ENCODE measurements at places on chromosomes 2 and 18.

GRCh38 chr2:72859831-72860262 is 27.4 kb upstream of the SPR start:
- DNase-seq, result peak; percentile 25

- DNase-seq, result no peak
Observed at GRCh38 chr18:47415881-47416280, 164.4 kb upstream of the SKOR2 start.

- DNase-seq, result no peak
Observed at GRCh38 chr18:55339990-55340389, 248.0 kb downstream of the TCF4 start.

DNA sequence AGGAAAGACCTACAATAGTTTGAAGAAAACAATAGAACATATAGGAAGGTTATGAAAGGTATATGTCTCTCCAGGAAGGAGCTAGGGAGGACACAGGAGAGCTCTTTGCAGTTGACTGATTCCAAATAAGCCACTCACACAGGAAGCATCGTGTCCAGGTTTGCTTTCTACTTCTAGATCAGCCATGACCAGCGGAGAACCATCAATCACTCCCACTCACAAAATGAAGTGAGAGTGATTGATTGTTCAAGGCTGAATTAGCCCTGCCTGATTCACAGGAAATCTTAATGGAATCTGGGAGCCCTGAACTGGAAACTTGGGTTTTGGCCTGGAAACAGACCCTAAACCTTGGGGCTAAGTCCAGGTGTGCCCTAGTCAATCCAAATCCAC is 1292.2 kb upstream of the ZEB2 start:
- no peak for DNase-seq

- DNase-seq, result no peak
Observed at GRCh38 chr18:6015364-6015763, 120.0 kb upstream of the TMEM200C start.

GRCh38 chr2:191892391-191892790 is 45.5 kb upstream of the CAVIN2 start:
- no peak for DNase-seq

DNA sequence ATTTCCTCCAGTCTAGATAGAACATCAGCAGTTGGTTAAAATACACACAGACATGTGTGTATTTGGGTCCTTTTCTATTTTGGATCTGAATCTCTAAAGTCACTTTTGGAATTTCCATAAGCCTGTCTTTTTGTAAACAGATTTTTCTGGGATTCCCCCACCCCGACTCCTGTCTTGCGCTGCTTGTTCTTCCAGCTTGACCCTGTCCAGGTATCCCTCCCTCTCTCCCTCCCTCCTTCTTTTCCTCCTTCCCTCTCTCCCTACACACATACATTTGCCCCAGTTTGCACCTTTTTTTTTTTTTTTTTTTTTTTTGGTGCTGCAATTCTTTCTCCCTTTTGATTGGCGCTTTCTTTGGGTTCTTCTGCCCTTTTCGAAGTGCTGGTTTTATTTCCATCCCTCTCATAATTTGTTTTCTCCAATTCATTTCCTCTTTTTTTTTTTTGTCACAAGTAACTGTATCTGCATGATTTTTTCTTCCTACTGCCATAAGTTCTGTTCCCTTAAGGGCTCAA is 114.8 kb upstream of the SERTAD2 start:
- no peak for DNase-seq

- no peak for DNase-seq
Observed at GRCh38 chr18:59940068-59940467, 40.3 kb downstream of the PMAIP1 start.

DNA sequence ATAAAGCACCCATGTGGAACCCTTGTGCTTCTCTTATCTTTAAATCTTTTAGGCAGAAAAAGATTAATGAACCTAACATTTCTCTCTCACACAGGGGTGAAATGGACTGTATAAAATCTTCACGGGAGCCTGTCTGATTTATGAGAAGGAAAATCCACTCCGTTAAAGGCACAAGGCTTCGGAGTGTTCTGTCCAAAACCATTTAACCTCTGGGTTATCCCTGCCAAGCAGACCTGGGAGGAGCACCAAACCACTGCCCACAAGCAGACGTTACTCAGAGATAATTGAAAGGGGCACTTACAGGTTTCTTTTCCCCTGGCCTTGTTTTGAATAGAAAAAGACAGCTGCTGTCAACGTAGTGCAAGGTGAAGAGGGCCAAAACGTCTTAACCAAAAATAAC is 184.4 kb upstream of the DOK6 start:
- no peak for DNase-seq

- DNase-seq, result no peak
Observed at GRCh38 chr18:77063260-77063659, 69.3 kb downstream of the MBP start.

DNA sequence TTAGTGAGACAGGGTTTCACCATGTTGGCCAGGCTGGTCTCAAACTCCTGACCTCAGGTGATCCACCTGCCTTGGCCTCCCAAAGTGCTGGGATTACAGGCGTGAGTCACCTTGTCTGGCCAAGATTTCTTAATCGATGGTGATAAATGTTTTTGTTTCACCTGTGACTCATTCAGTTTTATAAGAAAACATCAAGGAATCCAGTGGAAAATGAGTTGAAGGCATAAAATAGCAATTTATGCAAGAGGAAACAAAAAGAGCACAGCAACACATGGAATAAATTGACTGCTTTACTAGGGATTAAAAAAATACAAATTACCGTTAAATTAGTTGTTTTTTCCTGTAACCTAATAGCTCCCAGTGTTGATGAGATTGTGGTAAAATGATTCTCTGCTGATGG is 80.2 kb downstream of the CDK15 start:
- DNase-seq, result no peak

GRCh38 chr2:102540882-102541281 is 67.9 kb downstream of the SLC9A4 start:
- DNase-seq, result no peak

GRCh38 chr2:67642046-67642382 is 244.9 kb downstream of the ETAA1 start:
- no peak for DNase-seq

DNA sequence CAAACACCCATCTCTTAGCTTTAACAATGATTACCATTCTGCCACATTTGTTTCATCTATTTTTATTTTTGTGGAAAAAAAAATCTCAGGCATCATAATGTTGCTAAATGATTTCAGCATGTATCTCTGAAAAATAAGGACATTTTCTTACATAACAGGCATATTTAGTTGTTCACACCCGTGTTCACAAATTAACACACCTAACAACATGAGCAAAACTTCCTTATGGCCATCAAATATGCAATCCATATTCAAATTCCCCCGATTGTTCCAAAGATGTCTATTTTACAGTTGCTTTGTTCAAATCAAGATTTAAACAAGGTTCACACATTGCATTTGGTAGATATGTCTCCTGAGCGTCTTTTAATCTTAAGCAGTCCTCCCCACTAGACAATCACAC is 29.2 kb downstream of the TMEM177 start:
- DNase-seq, result no peak

GRCh38 chr2:233471291-233472035 is 95.1 kb downstream of the USP40 start:
- no peak for DNase-seq

- DNase-seq, result no peak
Observed at GRCh38 chr2:240825476-240825875, 5.5 kb upstream of the KIF1A start.

- DNase-seq, result no peak
Observed at GRCh38 chr2:176174824-176175708, 13.4 kb upstream of the HOXD1 start.

DNA sequence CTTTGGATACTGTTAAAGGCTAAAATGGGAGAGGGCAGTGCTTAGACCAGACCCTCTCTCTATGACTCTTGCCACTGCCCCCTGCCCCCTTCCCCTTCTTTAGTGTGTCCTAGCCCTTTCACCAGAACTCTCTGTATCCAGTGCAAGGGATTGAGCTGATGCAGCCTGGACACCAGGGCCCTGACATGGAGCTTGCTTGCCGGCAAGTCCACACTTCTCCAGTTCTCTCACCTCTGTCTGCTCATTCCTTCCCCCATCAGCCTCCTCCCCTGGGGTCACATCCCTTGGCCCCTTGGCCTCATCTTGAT is 1.5 kb upstream of the WNT6 start:
- no peak for DNase-seq

DNA sequence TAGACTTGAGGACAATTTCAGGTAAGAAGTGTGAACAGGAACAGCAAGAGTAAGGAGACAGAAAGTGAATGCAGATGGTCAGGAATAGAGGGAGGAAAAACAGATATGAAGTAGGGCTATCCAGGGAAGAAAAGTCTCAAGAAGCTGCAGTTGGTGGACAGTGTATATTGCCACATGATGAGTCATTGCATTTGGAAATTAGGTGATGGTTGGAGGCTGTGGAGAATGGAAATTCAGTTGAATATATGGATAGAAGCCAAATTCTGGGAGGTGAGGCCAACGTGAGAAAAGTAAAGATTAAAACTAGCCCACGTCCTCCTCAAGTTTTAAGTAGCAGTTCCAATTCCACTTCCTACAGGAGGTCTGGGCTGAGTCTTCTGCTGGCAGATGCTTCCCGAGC is 158.4 kb downstream of the UBE2E3 start:
- DNase-seq, result no peak

DNA sequence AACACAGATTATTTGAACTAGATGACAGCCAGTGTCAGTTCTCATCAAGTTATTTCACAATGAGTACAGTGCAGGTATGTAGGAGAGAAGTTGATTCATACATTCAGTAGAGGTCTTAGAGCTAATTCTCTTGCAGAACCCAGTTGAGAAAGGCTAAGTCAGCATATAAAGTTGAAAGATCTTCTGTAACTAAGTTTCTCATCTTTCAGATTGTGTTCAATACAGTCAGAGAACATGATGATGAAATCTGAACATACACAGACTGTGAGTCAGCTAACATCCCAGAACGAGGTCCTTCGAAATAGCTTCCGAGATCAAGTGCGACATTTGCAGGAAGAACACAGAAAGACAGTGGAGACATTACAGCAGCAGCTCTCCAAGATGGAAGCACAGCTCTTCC is 41.9 kb upstream of the LIMS1 start:
- DNase-seq, result no peak

DNA sequence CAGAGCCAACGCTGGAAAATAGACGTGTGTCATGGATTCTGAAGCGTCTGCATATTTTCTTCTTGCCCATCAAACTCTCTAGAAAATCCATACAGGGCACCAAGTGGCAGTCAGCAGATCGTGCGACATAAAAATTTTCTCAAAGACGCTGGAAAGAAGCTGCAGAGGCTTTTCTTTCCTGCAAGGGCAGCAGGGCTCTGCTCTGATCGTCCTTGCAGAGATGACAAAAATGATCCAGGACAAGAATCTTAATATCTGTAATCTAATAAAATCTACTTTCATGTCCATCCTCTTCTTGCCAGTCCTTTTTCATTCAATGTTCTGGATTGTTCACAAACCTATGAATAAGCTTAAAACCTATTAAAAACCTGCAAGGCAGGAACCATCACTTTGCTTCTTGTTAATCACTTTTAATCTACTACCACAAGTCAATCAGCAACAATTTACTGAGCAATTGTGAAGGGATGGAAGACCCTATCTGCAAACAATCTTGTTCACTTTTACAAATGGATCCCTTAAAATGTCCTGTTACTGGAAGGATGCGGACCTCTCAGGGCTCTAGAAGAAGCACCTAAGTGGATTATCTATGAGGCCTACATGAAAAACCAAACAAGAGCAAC is 93.6 kb downstream of the MREG start:
- DNase-seq, result no peak

DNA sequence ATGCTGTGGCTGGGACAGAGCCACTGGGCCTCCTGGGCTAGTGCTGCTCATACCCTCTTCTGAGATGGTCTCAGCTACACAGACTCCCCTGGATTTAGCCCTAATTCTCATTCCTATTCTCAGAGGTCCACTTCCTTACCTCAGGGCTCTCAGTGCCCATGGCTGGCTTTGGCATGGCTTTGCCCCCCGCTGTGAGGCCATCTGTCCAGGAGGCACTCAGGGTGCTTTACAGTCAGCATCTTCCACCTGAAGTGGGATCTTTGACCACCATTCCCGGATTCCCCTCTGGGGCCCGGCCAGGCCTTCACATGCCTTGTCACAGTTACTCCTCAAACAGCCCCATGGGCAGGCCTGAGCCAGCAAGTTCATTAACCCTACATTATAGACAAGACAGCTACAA is 161.8 kb downstream of the CELF4 start:
- no peak for DNase-seq

- no peak for DNase-seq
Observed at GRCh38 chr2:24015562-24016375, 5.9 kb downstream of the MFSD2B start.

DNA sequence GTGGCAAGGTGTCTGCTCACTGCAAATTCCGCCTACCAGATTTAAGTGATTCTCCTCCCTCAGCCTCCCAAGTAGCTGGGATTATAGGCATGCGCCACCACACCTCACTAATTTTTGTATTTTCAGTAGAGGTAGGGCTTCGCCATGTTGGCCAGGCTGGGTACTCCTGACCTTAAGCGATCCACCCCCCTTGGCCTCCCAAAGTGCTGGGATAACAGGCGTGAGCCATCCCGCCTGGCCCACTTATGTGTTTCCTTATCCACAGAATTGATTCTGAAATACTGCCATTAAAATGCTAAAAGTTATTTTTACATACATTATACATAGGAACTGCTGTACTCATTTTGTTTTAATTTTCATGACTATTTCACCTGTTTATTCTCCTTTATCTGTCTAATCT is 529.7 kb upstream of the CDH7 start:
- no peak for DNase-seq

- DNase-seq, result no peak
Observed at GRCh38 chr18:58098706-58099105, 54.7 kb downstream of the NEDD4L start.

GRCh38 chr2:137336067-137336466 is 570.7 kb downstream of the THSD7B start:
- DNase-seq, result no peak

DNA sequence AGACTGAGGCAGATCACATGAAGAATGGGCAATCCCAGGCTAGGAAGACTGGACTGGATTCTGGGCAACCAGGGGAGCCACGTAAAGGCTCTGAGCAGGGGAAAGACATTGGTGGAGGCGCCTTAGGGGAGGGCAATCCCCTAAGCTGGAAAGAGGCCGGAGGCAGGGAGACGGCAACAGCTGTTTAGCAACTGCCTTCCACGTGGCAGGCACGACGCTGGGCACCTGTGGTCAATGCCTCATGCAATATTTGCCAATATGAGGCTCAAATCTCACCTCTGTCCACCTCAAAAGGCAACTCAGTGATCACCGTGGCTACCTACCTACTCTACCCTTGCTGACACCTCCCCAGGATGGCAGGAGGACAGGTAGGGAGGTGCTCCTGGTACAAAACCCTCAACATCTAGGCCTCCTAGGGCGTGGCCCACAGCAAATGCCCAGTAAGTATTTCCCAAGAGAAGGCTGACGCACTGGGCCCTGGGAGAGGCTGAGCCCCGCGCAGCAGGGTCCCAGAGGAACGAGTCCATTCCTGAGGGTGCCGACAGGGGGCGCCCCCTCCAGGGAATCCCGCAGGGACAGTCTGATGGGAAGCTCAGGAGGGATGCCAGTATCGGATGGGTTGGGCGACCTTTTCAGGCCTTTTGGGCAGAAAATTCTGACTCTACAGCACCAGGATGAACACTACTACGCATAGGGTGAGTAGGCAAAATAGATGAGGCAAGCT is 8.9 kb downstream of the BOLA3 start:
- no peak for DNase-seq

Measured in NCI-H1436 treated with DMSO at 0.1 percent for 48 hours (cell line).